ENCODE measurements at places on chromosomes 5 and 9. TPM values are rescaled to one million over a fixed set of nuclear protein-coding genes. Genes with fewer than 3 reads are reported as not detected.

GRCh38 chr5:139708434-139708861, 60.3 kb downstream of the CXXC5 start:
- no peak for DNase-seq

PTGES gene
- total RNA-seq = 0.34 TPM

- peak; percentile 49 for DNase-seq
These were observed 1105.8 kb upstream of the SEMA6A start for GRCh38 chr5:117680426-117680825.

IL4 gene
- total RNA-seq = not detected

- DNase-seq = no peak
These were observed 214.7 kb downstream of the ADCY2 start for GRCh38 chr5:7610531-7611177.

GABRA6 gene
- total RNA-seq = not detected

NKD2 gene
- not detected for total RNA-seq
